ENCODE measurements at places on chromosomes 1 and 21.

DNA sequence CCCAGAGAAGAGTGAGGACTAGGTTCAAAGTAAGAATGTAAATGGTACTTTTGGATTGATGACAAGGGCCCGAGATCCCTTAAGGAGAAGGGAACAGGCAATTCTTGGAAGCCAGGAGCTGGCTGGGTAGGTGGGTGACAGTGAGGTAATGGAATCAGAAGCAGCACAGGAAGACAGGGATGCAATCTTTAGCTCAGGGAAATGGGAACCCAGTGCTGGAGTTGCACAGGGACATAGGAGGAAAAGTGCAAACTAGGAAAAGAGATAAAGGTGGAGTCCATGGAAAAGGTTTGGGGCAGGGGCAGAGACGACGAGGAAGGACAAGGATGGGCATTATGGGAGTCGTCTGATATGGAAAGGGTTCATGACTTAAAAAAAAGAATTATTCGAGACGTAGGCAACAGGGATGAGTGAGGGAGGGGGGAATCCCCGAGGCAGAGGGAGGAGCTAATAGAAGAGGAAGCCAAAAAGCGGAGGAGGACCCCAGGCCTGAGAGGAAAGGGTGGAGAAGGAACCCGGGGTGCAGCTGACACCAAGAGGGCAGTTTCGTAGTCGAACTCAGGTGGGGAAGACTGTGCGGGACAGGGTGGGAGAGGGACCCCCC, 495 bp downstream of the PI4KB start:
- DNase-seq, result peak; percentile 48

DNA sequence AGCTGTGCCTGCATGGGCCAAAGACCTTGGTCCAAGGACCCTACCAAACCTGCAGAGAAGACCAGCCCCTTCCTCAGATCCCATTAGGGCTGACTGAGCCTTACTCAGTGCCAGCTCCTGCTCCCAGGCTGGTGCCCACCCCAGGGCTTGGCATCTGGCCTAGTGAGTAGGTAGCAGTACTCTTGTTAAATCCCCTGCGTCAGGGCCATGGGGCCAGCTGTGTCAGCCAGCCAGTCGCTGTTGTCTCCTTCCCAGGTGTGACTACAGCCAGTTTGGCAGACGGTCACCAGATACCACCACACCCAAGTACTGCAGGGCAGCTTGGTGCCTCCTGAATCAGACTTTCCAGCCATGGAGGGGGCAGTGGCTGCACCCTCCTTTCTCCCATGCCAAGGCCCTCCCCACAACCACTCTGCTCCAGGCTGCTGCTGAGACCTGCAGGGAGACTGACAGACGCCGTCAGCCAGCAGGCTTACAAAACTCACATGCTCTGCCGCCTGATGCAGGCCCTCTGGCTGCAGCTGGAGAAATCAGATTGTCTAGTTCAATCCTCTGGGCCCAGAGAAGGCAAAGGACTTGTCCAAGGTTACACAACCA, 3.0 kb downstream of the TENT5B start:
- no peak for DNase-seq

- no peak for DNase-seq
These were observed 509.4 kb downstream of the SMYD3 start for GRCh38 chr1:245997471-245998258.

GRCh38 chr1:116686723-116687352, 19.3 kb upstream of the IGSF3 start:
- no peak for DNase-seq

DNA sequence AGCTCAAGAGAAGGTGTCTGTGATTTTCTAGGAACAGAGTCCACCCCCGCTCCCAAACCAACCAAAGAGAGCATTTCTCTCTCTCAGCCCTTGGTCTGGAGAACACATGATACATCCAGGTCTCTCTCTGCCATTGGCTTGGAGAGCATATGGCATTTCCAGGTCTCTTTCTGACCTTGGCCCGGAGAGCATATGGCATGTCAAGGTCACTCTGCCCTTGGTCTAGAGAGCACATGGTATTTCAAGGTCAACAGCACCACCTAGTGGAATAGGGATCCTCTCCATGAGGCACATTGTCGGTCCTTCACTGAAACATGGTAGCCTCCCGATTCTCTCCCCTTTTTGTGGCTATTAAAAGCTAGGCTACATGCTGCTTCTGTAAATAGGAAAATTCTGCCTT, 437.7 kb upstream of the OLFM3 start:
- no peak for DNase-seq

- no peak for DNase-seq
These were observed 3.8 kb upstream of the MYOG start for GRCh38 chr1:203089651-203090045.

- no peak for DNase-seq
These were observed 18.3 kb downstream of the ACKR1 start for GRCh38 chr1:159223004-159223403.

DNA sequence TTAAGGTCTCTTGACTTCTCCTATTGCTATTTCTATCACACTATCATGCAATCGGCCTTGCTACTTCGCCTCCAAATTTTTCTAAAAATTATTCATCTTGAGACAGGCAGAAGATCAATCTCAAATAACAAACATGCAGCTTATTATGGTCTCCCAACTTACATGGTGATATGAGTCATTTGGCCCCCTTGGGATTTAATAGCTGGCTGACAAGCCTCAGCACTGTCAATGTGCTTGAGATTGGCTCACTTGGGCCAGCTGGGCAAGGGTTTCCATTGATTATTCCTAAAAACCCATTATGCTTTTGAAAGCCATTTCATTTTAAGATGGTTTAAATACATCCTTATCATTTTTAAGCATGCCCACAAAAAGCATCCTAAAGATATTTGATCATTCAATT, 224.5 kb upstream of the NFIA start:
- DNase-seq, result no peak

- DNase-seq, result no peak
These were observed 32.0 kb downstream of the PTAFR start for GRCh38 chr1:28144203-28145135.

GRCh38 chr1:68228851-68229250, 3.5 kb downstream of the WLS start:
- no peak for DNase-seq

GRCh38 chr1:78737241-78737640, 87.6 kb downstream of the IFI44 start:
- no peak for DNase-seq

- DNase-seq, result no peak
These were observed 188.9 kb upstream of the EDN2 start for GRCh38 chr1:41673378-41673777.

- no peak for DNase-seq
These were observed 1.1 kb downstream of the SPSB1 start for GRCh38 chr1:9293533-9294404.

GRCh38 chr1:3944578-3945125, 44.6 kb upstream of the C1orf174 start:
- DNase-seq, result no peak

- no peak for DNase-seq
These were observed 285.4 kb downstream of the SMYD3 start for GRCh38 chr1:246221485-246222255.

DNA sequence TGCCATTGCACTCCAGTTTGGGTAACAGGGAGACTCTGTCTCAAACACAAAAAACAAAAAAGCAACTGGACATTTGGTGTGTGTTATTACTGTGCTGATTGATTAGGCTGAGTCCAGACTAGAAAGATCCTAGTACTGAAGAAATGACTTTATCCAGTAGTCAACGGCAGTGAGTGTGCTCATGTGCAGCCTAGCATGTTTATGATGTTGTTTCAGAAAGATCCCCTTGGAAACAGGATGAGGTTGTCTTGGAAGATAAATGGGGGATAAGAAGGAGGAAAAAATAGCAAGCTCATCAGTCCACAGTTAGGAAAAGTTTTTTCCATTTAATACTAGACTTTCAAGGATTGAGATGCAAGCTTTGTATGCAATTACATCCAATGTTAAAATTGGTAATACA, 14.3 kb downstream of the RUSC1 start:
- no peak for DNase-seq

DNA sequence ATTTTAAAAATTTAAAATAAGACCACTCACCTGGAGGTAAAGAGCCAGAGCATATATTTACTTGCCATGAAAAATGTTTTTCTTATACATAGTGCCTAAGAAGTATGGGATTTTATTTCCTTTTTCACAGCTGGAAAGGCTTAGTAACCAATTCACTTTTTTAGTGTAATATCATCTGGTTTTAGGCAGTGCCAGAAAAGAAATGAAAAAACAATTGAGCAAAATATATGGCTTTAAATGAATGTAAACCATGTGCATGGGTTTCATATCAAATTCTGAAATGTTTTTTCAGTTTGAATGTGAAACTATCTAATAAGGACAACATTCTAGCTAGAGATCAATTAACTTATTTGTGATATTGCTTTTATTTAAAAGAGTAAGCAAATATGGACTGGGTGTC, 672.4 kb upstream of the ADAMTS5 start:
- no peak for DNase-seq

- DNase-seq, result no peak
These were observed 48.1 kb downstream of the SPATA46 start for GRCh38 chr1:162328512-162328911.

DNA sequence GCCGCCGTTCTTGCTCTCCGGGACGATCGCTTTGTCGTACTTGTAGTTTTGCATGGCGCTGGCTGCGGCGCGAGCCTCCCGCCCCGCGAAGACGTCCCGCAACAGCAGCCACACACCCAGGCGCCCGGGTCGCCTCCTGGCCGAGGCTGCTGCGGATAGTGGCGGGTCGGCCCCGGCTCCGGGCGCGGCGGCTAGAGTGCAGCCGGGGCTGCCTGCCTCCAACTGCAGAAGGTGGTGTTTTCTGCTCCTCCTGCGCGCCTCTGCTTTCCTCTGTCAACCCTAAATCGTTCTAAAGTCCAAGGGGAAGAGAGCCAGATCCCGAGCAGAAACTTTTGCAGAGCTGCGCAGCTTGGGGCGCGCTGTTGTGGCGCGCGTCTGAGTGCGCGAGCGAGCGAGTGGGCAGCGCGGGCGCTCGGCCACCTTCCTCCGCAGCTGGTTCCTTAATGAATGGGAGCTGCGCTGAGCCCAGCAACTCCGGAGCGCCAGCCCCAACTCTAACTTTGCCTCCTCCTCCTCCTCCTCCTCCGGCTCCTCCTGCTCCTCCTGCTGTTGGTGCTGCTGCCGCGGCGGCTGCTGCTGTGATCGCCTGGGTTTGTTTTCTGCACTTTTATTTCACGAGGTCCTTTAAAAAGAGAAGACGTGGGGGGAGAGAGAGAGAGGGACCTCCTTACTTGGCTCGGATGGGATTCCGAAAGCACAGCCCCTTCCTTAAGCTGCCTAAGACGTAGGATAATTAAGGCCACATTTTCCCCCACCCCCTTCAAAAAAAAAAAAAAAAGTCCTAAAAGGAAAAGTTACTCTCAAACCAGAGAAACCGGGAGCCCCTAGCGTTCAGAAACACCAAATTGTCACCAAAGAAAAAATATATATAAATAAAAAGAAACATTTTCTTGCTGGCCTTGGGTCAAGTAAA, at the start of gene PLPP3:
Gene PLPP3, minus strand, starts transcription at position 601 of the 913 bp plus-strand sequence. Its CDS starts 547 bp downstream, at position 54.
- DNase-seq, result peak; percentile 60

- no peak for DNase-seq
These were observed 22.0 kb upstream of the BATF3 start for GRCh38 chr1:212721388-212722247.

GRCh38 chr1:201282931-201283829, at the start of gene PKP1:
Gene PKP1, plus strand, starts transcription at chr1:201283506. Its CDS starts 197 bp downstream, at chr1:201283703.
- DNase-seq, result no peak

- no peak for DNase-seq
These were observed 150.1 kb downstream of the CDC7 start for GRCh38 chr1:91650764-91651163.

GRCh38 chr1:186749820-186750219, 69.6 kb upstream of the PTGS2 start:
- DNase-seq, result no peak

GRCh38 chr1:223718850-223719249, 6.5 kb downstream of the CAPN2 start:
- DNase-seq, result no peak

DNA sequence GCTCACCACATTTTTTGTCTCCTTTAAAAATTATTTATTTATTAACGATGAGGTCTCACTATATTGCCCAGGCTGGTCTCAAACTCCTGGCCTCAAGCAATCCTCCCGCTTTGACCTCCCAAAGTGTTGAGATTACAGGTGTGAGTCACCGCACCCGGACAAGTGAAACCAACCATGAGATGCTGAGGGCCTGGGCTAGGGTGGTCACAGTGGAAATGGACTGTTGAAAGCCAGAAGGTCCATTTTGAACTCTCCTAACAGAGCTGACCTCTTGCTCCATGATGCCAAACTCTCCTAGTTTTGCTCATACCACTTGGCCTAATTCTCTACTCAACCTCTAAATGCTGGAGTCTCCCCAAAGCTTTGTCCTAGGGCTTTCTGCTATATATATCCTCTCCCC, 109.1 kb downstream of the SLC45A1 start:
- no peak for DNase-seq

- no peak for DNase-seq
These were observed 487.3 kb upstream of the PTBP2 start for GRCh38 chr1:96234299-96234698.

GRCh38 chr1:162385280-162385623, 3.7 kb downstream of the C1orf226 start:
- DNase-seq, result no peak

GRCh38 chr1:5891137-5891536, 101.1 kb downstream of the NPHP4 start:
- DNase-seq, result no peak

GRCh38 chr1:31382379-31382989, 9.6 kb upstream of the FABP3 start:
- DNase-seq, result no peak

DNA sequence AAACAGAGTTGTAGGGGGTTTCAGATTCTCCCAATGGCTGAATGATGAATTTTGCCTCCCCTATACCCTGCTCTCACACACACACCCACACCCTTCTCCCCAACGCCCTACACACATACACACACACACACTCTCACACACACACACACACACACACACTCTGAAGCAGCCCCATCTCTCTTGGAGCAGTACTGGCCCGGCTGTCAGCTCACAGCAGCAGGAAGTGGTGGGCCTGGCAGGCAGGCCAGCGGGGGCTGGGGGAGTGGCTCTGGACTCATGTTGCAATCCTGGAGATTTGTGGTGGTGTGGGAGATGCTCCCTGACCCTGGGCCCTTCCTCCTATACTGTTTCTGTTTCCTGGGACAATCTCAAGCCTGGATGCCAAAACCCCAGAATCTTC, 2.2 kb downstream of the IKBKE start:
- DNase-seq, result no peak

- no peak for DNase-seq
These were observed 45.1 kb downstream of the SCCPDH start for GRCh38 chr1:246769306-246769705.

DNA sequence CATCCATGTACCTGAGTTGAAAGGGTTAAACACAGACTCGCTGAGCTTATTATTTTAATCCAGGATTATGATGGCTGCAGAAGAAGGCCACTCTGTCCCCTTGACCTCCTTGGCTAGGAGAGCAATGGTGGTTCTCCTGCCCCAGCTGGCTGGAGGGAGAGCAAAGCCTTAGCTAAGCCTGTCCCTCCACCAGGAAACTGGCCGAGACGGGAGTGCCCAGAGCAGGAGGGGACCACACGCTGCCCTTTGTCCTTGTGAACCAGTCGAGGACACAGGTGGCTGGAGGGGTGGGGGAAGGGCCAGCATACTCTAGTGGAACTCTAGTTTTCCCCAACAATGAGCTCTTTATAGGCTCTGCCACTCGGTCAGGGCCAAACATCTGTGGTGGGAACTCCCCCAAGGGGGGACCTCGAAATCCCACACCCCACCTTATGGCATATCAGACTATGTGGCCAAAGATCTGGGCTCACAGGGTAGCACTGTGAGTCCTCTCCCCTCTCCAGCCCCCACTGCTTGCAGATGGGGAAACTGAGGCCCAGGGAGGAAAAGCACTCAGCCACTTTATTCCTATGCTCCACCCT, 12.9 kb downstream of the KIAA1614 start:
- DNase-seq, result peak; percentile 66

All from caudate nucleus (tissue), 63 donors.